ENCODE measurements at places on chromosomes 16 and 17.
A peak's percentile ranks its signal among the peaks of the same experiment; 100 is the strongest.

- no peak for DNase-seq
Observed at GRCh38 chr17:8046306-8046928, 7.6 kb downstream of the ALOX15B start.

DNA sequence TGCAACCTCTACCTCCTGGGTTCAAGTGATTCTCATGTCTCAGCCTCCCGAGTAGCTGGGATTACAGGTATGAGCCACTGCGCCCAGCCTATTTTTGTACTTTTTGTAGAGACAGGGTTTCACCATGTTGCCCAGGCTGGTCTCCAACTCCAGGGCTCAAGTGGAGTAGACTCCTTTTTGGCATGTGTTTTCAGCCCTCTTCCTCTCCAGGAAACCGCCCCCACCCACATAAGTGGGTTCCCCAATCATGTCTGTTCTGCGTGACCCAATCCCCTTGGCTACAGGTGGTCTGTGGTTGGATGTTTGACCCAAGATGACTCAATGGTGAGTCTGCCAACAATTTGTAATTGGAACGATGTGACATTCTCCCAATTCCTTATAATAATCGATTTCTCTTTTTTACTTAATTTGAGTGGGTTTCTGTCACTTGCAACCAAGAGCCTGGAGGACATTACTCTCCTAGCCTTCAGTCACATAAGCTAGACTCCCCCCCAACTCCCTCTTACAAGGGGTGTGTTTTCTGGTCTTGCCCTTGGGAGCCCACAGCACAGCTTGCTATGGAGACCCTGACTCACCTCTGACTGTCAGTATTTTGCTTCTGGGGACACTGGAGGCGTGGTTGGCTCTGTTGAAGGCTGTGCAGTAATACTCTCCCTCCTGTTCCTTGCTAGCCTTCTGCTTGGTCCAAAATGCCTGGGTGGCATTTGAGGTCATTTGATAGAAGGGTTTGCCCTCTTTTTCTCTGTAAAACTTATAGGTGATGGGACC, 34.9 kb downstream of the PECAM1 start:
- DNase-seq = no peak

GRCh38 chr16:89344458-89344834, 126.9 kb downstream of the ZNF778 start:
- no peak for DNase-seq

DNA sequence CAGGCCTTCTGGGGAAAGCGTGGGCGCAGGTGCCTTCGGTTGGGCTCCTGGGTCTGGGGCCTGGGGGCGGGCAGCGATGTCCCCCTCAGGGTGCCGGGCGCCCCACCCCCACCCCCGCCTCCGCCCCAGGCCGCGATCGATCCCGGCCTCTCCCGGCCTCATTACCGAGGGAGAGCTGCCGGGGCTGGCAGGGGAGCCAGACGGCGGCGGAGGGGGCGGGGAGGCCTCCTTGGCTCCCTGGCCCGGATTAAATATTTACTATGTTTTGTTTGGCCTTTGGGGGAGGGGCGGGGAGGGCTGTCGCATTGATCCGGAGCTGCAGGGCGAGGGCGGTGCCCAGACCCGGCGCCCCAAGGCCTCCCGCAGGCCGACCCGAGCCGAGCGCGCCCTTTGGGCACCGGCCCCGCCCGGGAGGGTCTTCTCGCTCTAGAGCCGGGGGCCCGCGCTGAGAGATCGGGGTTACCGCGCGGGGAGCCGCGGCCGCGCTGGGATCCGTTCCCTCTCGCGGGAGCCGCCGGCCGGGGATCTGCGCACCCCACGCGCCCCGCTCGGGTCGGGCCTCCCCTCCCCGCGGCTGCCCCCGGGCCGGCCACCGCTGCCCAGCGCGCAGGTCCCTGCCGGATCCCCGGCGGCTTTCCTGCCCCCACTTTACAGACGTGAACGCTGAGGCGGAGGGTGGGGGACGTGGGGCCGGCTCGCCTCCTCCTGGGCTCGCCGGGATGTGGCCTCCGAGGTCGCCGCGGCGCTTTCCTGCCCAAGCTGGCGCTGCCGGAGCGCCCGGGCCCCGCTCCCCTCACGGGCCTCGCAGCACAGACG, 27.0 kb downstream of the RTN4RL1 start:
- no peak for DNase-seq

GRCh38 chr16:85229869-85230462, 117.7 kb upstream of the CIBAR2 start:
- DNase-seq = no peak

- no peak for DNase-seq
Observed at GRCh38 chr16:49468611-49469310, 95.2 kb downstream of the C16orf78 start.

GRCh38 chr16:71771571-71771970, 37.1 kb downstream of the AP1G1 start:
- no peak for DNase-seq

GRCh38 chr17:28065706-28066105, 23.2 kb downstream of the NLK start:
- DNase-seq = no peak

GRCh38 chr16:84928679-84929420, 82.5 kb downstream of the ZDHHC7 start:
- DNase-seq = no peak

GRCh38 chr17:45666641-45667040, 117.5 kb upstream of the CRHR1 start:
- no peak for DNase-seq

GRCh38 chr17:57092171-57092570, 7.1 kb downstream of the AKAP1 start:
- DNase-seq = no peak

GRCh38 chr16:2518823-2519710, 1.1 kb upstream of the AMDHD2 start:
- DNase-seq = no peak

- DNase-seq = no peak
Observed at GRCh38 chr17:74427048-74427762, 4.7 kb upstream of the GPRC5C start.

DNA sequence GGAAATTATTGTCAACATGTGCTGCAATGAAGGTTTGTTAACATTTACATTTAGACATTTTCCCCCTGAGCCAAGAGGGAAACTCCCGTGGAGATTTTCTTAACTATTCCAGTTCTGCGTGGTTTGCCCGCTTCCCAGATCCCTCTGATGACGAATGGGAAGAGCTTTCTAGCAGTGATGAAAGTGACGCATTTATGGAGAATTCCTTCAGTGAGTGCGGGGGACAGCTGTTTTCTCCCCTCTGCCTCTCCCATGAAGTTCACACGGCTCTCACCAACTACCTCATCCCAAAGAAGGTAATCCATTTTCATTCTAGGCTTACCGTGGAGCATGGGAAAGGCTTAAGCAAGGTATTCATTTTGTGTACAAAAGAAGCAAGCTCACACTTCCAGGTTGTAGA, 18.2 kb downstream of the HEATR3 start:
- no peak for DNase-seq

DNA sequence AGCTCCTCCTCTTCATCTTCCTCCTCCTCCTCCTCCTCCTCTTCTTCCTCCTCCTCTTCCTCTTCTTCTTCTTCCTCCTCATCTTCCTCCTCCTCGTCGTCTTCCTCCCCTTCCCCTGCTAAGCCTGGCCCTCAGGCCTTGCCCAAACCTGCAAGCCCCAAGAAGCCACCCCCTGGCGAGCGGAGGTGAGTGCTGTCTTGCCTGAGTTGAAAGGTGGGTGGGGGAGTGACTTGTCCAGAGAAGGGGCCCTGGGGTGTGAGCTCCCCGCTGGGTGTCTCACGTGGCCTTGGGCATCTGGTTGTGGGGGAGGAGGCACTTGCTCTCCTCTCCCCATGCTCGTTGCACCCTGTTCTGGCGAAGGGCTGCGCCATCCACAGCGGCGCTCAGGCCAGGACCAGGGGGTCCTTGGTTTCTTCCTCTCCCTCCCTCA, 8.0 kb downstream of the ELOB start:
- DNase-seq = no peak

DNA sequence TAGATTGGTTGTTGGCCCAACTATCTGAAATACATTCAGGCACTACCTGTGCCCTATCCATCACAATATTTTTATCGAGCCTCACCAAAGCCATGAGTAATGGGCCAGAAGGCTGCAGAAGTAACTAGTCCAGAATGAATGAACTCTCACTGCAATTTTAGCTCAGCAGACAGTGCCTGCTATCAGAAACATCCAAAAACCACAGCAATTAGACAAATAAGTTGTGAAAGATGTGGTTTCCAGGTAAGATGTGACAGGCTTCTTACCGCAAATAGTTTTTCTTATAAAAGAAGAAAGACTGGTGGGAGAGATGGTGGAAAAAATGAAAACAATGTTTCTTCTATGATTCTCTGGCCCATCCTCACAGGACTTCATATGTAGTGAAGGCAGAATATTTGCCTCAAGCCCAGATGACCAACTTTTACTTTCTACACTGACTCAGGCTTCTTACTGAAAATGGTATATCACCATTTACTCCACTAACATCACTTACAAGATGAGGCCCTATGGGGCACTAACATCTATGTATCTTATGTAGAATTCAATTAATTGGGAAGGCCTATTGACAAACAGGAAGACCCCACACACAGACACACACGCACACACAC, 9.8 kb upstream of the RFFL start:
- DNase-seq = no peak

DNA sequence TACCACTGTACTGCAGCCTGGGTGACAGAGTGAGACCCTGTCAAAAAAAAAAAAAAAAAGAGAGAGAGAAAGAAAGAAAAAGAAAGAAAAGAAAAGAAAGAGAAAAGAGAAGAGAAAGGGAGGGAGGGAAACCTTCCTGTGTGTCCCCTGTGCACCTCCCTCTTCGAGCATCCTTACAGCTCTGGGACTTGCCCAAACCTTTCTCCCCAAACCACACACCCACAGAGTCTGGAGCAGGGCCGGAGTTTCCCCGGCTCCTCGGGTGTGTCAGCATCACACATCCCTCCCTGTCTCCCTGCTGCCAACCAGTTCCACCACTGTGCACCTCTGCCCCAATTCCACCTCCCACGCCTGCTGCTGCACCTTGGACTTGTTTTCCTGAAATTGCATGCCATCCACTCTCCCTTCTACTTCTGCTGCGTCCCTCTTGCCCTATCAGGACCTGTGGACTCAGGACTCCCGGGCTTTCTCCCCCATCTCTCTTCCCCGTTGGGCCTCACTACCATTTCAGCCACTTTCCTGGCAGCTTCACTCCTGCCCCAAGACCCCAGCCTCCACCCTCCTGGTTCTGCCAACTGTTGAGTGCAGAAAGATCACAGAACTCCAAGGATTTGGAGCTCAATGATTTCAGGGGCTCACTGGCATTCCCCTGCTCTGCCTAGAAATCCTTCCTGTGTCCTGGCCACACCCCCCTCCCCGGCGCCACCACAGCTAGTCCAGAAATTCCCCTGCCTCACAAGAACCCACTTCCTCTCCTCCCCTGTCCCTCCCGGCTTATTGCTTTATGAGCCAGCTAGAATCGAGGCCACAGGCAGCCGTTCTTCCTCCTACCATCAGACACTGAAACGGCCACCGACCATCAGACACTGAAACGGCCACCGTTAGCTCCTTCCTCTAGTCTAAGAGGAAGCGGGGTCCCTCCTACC, 3.7 kb upstream of the CDK3 start:
- DNase-seq = peak; percentile 62

DNA sequence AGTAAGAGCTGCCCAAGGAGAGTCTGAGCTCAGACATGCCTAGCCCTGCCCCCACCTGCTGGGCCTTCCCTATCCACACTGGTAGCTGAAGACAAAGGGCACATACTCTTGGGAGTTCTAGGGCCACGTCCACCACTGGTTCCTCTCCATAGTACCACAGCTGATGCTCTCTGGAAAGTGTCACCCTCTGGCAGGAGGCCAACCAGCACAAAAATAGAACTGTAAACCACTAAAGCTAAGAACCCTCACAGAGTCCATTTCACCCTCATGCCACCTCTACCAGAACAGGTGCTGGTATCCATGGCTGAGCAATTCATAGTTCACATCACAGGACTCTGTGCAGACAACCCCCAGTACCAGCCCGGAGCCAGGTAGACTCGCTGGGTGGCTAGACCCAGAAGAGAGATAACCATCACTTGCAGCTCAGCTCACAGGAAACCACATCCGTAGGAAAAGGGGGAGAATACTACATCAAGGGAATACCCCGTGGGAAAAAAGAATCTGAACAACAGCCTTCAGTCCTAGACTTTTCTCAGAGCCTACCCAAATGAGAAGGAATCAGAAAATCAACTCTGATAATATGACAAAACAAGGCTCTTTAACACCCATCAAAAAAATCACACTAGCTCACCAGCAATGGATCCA, 115.3 kb downstream of the CEP112 start:
- no peak for DNase-seq

- DNase-seq = no peak
Observed at GRCh38 chr17:12422651-12423050, 243.0 kb upstream of the MYOCD start.

DNA sequence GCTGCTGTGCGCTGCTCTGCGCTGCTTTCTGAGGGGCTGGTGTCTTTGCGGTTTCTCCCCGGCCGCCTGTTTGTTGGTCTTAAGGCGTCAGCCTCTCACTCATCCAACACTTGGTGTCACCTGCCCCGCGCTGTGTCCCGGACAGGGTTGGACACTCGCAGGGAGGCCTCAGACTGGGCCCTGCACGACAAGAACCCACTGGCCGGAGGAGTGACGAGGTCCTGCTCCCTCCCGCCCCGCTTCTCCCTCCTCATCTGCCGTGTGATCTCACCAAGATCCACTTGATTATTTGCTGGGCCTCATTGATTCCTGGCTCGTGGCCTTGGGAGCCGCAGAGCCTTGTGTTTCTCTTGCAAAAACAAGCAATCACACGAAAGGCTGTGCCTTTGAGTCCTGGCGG, 56.6 kb downstream of the PRMT7 start:
- DNase-seq = no peak

- DNase-seq = no peak
Observed at GRCh38 chr17:17154556-17154955, 51.6 kb downstream of the PLD6 start.

Data from bone marrow (tissue), 2 donors.